Urinary bladder (tissue), 4 donors: ENCODE measurements at places on chromosomes 12 and 14.

DNA sequence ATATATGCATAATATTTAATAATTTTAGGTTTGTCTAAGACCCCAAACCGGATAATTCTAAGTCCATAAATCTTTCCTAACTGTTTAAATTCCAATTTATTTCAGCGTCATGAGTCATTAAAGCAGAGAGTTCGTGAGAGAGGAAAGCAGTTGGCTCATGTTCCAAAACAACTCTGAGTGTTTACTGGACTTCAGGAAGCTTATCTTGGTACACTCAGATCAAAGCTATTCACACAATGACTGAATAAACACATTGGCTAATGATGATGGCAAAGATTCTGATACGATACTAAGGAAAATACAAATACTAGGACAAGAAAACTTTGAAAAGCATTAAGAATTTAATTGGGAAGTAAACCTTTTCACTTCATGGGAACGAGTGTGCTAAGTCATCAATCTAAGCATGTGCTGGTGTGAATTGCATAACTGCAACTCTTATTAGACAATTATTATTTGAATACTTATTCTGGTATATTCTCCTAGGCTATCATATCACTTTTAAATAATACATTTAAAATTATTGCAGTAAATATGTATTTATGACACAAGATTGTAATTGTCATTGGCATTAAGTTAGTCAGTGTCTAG lies 34.8 kb upstream of the CLEC14A start:
- DNase-seq: no peak

DNA sequence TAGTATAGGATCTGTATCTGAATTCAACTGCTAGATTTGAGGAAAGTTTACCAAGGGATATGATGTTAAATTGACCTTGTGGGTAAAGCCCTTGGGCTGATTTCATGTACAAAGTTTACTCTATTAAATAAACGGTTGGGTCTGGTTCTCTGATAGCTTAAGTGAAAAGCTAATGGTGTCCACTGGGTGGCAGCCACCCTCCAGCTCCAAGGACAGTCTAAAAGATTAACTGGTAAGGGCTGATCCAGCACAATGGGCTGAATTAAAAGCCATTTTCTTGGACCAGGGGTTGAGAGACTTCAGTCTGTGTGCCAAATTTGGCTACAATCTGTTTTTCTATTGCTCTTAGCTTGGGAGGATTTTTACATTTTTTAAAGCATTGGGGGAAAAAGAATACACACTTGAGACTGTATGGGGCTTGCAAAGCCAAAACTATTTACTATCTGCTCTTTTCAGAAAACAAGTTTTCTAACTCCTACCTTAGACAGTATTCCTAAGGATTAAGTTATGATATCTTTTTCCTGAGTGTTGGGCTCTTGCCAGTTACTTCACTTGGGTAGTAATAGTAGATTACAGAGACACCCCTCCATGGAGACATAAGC lies 116.5 kb downstream of the GPHN start:
- peak; percentile 7 for DNase-seq

DNA sequence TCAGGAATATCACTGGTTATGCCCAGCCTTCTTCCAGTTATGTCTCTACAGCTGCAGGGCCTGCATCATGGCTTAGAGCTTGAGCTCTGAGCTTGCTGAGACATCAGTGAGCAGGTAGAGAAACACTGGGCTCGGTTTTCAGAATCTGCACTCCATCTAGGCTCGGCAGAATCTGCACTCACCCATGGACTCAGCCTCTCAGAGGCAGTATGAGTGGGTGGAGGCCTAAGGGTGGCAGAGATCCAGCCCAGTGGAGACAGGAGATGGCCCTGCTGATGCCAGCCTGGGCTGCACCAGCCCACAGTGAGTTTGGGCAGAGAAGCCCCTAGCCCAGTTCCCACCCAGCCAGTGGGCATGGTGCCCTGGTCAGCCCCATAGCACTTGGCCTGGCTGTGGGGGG lies 12.8 kb downstream of the KRT80 start:
- no peak for DNase-seq

GRCh38 chr12:107884769-107885694 lies 110.5 kb downstream of the ASCL4 start:
- DNase-seq: no peak

GRCh38 chr12:132320767-132321211 lies 8.6 kb downstream of the GALNT9 start:
- DNase-seq: no peak

GRCh38 chr12:13252024-13252423 lies 55.5 kb downstream of the EMP1 start:
- no peak for DNase-seq

- no peak for DNase-seq
Observed at GRCh38 chr12:126558219-126558618, 1493.0 kb downstream of the AACS start.

GRCh38 chr14:106511006-106511799 lies 984.8 kb downstream of the TMEM121 start:
- no peak for DNase-seq

DNA sequence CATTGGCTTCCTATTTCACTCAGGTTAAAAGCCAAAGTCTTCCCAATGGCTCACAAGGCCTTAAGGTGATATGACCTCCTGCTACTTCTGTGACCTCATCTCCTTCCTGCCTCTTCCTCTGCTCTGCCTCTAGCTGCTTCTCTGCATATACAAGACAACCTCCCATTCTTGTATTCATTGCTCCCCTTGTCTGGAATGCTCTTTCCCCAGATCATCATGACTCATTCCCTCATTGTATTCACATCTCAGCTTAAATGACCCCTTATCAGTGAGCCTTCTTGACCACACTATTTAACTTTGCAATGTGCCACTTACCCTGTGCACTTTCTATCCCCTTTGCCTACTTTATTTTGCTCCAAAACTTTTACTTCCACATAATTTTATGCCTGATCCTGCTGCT lies 90.2 kb downstream of the PPP1R12A start:
- DNase-seq: no peak

DNA sequence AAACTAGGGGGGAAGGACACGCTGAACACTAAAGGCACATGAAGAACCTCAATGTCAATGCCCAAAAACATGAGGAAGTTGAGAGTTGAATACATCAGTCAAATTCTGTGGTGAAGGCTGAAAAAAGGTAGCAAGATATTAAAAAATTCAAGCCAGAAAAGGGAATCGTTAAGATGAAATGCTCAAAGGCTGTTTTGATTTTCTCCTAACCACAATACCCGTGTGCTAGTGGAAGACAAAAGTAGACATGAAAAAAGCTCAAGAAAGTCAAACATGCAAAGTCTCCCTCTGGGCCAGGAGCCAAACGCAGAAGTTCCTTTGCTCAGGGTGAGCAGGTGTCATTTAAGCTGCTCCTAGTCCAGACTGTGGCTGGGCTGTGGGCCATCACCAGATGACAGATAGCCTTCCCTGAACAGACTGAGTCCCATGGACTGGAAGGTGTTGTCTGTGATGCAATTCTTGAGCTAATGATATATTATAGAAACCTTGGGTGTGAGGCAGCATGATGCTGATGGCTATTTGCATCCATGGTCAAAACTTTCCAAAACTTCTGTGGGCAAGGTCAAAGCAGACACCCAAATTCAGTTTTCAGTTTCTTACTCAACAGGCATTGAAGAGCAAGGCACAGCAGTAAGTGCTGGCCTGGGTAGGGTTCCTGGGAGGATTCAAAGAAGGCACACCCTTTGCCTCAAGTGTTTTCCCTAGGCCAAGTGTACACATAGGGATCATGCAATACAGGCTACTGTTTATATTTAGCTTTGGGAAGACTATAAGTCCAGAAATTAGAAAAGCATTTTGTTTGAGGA lies 81.6 kb downstream of the MYRFL start:
- DNase-seq: no peak

DNA sequence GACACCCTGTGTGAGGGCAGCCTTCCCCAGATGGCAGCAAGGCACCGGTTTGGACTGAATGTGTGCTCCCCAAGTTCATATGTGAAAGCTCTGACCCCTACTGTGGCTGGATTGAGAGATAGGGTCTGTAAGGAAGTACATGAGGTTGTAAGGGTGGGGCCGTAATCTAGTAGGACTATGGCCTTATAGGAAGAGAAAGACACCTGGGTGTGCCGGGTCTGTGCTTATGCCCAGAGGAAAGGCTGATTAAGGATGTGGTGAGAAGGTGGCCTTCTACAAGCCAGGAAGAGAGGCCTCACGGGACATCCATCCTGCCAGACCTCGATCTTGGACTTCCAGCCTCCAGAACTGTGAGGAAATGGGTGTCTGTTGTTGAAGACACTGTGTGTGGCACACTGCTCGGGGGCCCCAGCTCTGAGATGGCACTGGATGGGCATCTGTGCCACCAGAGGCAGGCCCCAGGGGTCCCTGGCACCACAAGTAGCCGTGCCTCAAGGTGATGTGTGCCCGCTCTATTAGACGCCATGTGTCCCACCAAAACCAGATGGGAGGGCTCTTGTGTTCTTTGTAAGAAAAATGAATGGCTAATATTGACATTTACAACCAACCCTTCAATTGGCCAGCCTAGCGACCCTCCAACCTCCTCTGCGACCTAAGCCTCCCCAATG lies 22.0 kb downstream of the FGF6 start:
- DNase-seq: no peak

- DNase-seq: no peak
Observed at GRCh38 chr12:116517431-116518045, 41.6 kb upstream of the MAP1LC3B2 start.

DNA sequence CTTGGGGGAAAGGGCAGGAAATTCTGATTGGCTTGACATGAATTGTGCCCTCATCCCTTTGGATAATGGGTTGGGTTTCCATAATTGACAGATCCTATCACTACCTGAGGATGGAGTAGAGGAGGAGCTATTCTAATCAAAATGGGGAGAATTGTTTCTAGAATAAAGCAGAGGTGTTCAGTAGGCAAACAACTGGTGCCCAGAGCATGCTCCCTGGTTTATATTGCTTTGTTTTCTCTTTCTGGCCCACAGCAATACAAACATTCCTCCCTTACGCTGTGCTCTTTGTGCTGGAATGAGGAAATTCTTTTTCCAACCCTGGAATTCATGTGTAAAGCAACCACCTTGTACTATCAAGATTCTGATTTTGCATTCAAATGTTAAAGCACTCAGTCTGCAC lies 147.4 kb downstream of the RASSF9 start:
- no peak for DNase-seq

- DNase-seq: no peak
Observed at GRCh38 chr12:67525617-67525884, 123.0 kb upstream of the DYRK2 start.

- no peak for DNase-seq
Observed at GRCh38 chr12:116561181-116561821, 2.1 kb downstream of the MAP1LC3B2 start.

- no peak for DNase-seq
Observed at GRCh38 chr12:104627990-104628830, 171.5 kb downstream of the CHST11 start.

- no peak for DNase-seq
Observed at GRCh38 chr12:62693376-62694050, 226.9 kb downstream of the MON2 start.

DNA sequence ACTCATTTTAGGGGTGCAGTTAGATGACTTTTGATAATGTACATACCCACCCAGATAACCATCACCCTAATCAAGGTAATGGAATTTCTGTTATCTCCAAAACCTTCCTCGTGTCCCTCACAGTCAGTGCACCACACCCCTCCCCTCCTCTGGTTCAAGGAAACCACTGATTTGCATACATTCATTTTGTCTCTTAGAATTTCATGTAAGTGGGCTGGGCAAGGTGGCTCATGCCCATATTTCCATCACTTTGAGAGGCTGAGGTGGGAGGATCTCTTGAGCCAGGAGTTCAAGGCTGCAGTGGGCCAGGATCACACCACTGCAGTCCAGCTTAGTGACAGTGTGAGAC lies 15.7 kb downstream of the ADIPOR2 start:
- DNase-seq: no peak

DNA sequence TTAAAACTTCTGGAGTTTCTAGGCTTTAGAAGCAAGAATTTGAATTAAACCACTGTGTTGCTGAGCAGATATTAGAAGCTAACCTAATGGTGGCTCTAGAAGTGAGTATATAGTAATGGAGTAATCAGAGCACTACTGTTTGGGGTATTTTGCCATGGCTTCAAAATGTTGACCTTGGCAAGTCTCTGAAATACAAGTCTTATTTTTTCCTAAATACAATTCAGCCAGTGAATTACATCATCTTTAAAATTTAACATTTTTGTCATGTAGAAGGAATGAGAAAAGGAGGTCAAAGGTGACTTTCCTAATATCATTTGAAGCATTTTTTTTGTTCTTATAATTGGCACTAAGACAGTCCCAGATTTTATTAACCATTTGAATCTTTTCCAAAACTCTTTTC lies 25.2 kb downstream of the PMCH start:
- DNase-seq: no peak

GRCh38 chr12:10075451-10075850 lies 23.3 kb downstream of the CLEC1A start:
- DNase-seq: no peak

DNA sequence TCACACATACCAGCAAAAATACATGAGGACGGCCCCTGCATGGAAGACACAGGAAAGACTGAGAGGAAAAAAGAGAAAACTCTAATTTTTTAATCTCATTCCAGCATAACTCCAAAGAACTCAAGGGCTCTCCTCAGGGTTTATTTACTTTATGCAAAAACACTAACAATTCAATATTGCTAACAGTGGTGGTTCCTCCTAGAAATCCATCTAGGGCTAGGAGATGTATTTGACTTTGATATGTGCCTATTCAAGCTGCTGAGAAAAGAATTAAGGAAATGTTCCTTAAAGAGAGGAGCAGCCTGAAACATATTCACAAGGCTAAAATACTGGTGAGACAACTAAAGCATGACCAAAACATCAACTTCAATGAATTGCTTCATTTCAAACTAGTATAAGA lies 57.0 kb downstream of the SLC25A21 start:
- no peak for DNase-seq

GRCh38 chr12:73125148-73125547 lies 853.0 kb downstream of the TRHDE start:
- no peak for DNase-seq

DNA sequence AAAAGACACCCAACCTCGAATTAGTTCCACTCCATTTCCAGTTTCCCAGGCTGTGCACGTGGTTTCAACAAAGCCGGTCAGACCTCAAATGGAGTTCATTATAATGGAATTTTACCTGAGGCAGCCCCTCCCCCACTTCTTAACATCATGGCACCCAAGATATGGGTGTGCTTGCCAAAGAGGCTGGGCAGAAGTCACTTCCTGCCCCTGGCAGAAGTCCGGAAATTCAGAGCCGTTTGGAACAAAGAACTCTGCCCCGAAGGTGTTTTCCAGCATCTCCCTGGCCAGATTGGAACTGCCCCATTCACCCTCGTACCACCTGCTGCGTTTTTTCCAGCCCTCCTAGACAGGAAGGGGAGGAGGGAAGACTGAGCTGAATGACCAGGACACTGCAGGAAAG lies 8.2 kb downstream of the VDR start:
- DNase-seq: no peak

GRCh38 chr12:48160807-48161206 lies 3.5 kb upstream of the ASB8 start:
- DNase-seq: no peak

GRCh38 chr12:76255281-76255680 lies 92.9 kb downstream of the BBS10 start:
- DNase-seq: no peak
